ENCODE measurements at places on chromosomes 16 and 17. TPM values are rescaled to one million over a fixed set of nuclear protein-coding genes. Genes with fewer than 3 reads are reported as not detected.

NLRC3 gene
- 1.6 TPM for total RNA-seq

MRPL12 gene
- 23.6 TPM for total RNA-seq

PRSS8 gene
- total RNA-seq = not detected

QRICH2 gene
- 4.1 TPM for total RNA-seq

MPP2 gene
- 4.6 TPM for total RNA-seq

MYOCD gene
- 2.1 TPM for total RNA-seq

All from sciatic nerve (tissue), 2 donors.